Activated CD4-positive, alpha-beta T cell treated with anti-CD3 and anti-CD28 coated beads for 24 hours (primary cell): ENCODE measurements at places on chromosomes 11 and 22.

DNA sequence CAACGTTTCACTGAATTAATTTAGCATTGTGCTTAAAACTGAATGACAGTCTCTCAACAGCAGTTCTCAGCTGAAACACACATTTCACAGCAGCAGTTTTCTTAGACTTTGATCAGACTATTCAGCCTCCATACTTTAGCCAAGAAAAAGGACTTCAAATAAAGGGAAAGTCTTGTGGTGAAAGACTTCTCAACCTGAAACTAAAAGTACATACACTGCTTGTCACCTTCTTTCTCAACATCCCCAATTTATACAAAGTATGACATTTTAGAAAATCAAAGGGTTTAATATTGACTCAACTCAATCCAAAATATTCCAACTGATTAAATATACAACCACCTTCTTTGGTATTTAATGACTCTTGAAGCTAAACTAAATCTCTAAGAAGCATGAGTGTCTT is 419.0 kb downstream of the LRRC4C start:
- no peak for DNase-seq

GRCh38 chr11:78039919-78040671 is 17.0 kb upstream of the KCTD14 start:
- no peak for DNase-seq

DNA sequence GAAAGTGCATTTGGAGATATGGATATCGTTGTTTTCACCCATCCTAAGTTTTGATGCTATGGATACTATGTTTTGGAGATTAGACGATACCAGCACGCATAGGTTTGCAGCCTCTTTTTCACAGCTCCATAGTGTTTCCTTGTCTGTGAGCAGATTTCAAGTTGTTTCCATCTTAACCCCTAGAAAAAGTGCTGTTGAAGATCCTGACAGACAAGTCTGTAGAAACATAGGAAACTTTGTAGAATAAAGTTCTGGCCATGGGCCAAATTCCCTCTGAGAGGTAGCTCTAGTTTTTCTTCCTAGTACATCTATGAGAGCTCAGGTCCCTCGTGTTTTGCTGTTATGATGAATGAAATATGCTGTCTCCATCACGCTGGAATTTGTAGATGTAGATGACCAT is 32.4 kb downstream of the ST3GAL4 start:
- no peak for DNase-seq

- DNase-seq, result no peak
Observed at GRCh38 chr11:59918480-59918879, 19.8 kb upstream of the OOSP1 start.

- no peak for DNase-seq
Observed at GRCh38 chr11:73907191-73907590, 30.4 kb downstream of the PAAF1 start.

- DNase-seq, result no peak
Observed at GRCh38 chr22:40498420-40499208, 128.2 kb downstream of the SGSM3 start.

DNA sequence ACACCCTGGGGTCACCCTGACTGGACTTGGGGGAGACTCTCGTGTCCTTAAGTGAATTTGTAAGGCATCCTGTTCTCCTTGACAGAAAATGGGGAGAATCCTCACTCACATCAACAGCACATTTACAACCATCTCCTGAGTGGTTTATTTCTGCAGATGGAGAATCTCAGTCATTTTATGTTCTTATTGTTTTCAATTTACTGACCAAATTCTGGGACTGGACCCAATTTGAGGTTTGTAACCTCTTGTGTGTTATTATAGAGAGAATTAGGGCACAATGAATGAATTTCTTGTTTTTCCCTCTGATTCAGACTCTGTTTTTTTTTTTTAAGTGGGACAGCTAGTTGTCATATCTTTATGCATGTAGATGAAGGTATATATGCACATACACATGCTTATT is 104.9 kb downstream of the ADAMTS15 start:
- no peak for DNase-seq

DNA sequence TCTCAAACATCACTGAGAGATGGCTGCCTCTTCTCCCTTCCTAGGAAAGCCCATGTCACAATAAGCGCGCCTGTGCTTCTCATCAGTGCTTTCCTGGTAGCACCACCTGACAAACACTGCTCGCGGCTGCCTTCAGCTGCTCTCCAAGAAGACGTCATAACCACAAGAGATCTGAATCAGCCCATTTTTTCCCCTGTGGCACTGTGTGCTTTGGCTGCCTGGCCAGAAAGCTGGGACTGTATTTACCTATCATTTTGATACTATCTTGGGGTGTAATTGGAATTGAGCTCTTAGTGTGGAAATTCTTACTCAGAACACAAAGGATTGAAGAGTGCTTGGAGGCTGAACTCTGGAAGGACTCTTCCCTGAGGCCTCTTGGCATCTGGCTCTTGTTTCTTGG is 50.3 kb upstream of the EHF start:
- no peak for DNase-seq

- no peak for DNase-seq
Observed at GRCh38 chr11:22459048-22459447, 120.9 kb downstream of the SLC17A6 start.

DNA sequence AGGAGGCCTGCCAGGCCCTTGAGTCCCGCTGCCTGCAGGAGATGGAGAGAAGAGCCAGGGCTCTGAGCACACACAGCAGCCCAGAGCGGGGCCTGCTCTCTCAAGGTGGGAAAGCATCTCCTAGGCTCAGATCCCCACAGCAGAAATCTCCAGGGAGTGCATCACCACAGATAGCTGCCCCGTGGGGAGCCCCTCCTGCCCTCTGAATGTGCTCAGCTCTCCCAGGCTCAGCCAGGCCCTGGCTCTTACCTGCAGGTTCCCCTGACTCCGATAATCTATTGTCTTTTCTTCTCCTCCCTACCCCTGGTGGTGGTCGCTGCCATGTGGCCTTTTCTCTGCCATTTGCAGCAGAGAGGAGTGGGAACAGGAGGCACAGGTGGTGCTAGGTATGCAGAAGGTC is 49.9 kb downstream of the BTG4 start:
- DNase-seq, result no peak

DNA sequence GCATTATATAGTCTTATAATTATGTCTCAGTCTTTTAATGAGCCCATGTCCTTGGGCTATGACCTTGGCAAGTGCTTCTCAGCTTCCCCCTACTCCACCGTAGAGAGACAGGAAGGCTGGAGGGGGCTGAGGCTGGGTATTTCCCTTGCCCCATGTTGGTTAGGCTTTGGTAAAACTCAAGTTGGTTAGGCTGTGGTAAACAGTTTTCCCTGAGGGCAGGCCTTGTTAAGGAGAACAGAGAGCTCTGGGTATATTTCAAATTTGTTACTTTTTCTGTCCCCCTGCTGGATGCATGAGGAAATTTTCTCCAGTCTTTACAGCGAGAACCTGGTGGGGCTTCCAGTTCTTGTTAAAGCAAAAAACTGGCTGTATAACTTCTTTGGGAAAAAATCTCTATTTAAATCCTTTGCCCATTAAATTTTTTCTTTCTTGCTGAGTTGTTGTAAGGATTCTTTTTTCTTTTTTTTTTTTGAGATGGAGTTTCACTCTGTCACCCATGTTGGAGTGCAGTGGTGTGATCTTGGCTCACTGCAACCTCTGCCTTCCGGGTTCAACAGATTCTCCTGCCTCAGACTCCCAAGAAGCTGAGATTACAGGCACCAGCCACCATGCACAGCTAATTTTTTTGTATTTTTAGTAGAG is 12.2 kb upstream of the DCHS1 start:
- DNase-seq, result no peak

GRCh38 chr22:48745842-48746788 is 1081.6 kb downstream of the BRD1 start:
- no peak for DNase-seq

DNA sequence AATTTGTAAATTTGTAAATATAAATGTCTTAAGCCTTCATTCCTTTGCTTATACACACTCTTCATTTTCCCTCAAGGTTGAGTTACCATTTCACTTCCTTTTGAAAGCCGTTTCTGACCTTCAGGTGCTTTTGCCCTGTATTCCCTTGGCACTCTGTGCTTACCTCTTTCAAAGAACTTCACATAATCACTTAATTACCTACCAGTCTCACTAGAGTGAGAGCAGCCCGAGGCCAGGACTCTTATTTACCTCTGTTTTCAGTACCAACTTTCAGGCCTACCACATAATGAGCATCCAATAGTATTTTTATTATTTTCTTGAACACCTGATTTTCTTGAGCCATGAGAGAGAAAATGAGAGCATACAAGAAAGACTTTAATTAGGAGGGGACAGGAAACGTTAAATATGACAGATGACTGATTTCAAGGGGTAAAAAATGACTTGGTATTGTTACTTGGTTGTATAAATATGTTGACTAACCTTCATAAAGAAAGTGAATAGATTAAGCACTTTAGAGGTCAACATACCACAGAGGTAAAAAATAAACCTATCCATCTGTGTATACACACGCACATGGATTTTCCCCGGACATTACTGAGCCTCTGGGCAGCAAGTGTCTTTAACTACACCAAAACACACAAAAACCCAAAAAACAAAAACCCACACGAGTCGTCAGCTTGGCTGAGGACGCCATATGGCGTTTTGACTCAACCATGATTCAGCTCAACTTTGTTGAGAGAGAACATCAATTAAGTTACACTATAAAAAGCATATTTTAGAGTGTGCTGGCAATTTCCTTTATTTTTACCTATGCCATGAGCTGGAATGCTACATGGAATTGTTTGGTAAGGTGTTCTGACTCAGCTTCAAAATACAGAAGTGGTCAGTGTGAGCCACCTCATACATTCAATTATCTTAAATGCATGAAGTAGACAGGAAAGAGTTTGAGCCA is 7.6 kb downstream of the ATXN10 start:
- DNase-seq, result no peak
